ENCODE measurements at places on chromosomes 3 and 15.

DNA sequence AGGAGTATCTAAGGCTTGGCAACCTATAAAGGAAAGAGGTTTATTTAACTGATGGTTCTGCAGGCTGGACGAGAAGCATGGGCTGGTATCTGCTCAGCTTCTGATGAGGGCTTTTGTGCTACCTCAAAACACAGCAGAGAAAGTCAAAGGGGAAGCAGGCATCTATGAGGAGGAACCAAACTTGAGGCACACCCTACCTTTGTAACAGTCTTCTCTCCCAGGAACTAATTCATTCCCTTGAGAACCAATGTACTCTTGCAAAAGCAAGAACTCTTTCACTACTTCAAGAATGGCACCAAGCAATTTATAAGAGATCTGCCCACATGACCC lies 109.0 kb downstream of the CGGBP1 start:
- no peak for DNase-seq

DNA sequence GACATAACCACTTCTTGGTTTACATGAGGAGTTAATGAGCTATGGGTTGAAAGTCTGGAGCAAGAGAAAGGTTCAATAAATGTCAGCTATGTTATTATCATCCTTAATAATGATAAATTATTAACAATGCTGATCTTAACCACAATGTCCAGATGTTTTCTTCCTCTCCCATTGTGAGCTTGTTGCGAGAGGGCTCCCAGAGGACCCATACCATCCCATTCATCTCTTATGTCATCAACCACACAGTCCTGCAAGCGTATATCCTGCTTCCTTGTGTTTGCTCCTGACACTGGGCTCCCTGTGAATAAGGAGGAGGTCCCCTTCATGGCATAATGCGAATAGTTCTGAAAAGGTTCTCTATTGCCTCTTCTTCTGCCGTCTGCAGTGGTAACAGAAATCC lies 266.8 kb downstream of the TLE3 start:
- no peak for DNase-seq

- no peak for DNase-seq
Measured at GRCh38 chr3:98761643-98762229, 1.4 kb upstream of the ST3GAL6 start.

- no peak for DNase-seq
Measured at GRCh38 chr3:103495186-103495585, 1060.4 kb downstream of the ZPLD1 start.

- DNase-seq, result peak; percentile 34
Measured at GRCh38 chr15:69554279-69554961, 101.8 kb downstream of the RPLP1 start.

DNA sequence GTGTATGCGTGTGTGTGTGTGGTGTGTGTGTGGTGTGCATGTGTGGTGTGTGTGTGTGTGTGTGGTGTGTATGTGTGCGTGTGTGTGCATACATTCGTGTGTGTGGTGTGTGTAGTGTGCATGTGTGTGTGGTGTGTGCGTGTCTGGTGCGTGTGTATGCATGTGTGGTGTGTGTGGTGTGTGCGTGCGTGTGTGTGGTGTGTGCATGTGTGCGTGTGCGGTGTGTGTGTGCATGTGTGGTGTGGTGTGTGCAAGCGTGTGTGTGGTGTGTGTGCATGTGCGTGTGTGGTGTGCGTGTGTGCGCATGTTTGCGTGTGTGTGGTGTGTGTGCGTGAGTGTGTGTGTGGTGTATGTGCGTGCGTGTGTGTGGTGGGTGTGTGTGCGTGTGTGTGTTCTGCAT lies 210.4 kb downstream of the LRTM1 start:
- no peak for DNase-seq

- no peak for DNase-seq
Measured at GRCh38 chr3:117282566-117282965, 573.0 kb downstream of the TUSC7 start.

DNA sequence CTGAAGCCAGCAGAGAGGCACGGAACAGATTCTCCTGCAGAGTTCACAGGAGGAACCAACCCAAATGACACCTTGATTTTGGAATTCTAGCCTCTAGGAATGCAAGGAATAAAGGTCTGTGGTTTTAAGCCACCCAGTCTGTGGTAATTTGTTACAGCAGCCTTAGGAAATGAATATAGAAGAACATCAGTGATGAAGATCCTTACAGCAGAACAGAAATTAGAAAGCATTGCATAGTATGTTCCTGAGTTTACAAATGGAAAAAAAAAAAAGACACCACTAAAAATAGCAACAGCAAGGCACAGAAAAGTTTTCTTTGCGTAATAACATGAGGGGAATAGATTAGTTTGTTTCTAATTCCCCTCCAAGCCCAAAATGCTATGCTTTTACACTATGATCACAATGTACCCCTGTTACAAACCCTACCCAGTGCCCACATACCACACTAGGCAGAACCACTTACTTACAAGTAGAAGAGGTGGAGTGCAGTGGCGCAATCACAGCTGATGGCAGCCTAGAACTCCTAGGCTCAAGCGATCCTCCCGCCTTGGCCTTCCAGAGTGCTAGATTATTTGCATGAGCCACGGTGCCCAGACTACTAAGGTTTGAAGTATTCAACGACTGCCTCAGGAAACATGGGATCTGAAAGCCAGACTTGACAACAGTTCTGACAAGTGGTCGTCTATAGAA lies 84.3 kb downstream of the SHQ1 start:
- no peak for DNase-seq

DNA sequence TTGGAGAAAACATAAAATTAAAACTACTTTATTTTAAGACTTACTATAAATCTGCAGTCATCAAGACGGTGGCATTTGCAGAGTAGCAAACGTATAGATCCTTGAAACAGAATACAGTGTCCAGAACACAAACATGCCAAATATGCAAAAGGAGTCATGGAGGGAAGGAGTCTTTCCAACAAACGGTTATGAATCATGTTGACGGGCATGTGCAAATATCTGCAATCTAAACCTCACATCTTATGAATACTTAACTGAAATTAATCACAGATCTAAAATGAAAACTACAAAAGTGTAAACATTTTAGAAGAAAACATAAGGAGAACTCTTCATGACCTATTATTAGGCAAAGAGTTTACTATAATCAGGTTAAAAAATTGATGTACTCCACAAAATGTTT lies 69.4 kb downstream of the TFRC start:
- DNase-seq, result peak; percentile 43

GRCh38 chr3:168312984-168313383 lies 217.3 kb upstream of the GOLIM4 start:
- no peak for DNase-seq

DNA sequence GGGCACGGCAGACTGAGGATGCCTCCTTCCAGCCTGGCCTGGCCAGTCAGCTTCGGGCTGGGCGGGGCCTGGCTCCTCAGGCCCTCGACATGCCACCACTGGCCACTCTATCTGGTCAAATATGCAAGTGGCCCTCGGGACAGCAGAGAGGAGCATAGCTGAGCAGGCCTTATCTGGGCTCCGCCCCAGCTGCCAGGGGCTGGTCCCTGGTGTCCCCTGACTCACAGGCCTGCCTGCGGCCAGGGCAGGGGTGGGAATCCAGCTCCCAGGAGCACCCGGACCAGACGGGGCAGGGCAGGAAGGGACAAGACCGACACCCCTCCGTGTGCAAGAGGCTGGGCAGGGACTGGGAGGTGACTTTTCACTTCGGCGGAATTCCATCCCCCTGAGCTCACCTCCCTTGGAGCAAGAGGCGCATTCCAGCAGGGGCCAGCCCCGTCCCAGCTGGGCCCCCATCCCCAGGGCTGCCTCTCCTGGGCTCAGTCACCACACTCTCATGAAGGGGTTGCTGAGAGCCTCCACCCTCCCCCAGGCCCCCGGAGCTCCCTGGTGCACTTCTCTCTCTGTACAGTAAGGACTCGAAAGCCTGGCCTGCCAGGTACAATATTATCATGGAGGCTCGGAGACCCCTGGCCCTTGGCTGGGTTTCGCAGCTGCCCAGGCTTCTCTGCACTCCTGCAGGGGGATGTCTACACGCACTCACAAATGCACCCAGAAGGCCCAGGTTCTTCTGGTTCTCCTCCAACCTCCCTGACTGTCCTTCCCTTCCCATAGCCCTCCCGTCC lies 29.5 kb downstream of the WNT7A start:
- DNase-seq, result peak; percentile 57

DNA sequence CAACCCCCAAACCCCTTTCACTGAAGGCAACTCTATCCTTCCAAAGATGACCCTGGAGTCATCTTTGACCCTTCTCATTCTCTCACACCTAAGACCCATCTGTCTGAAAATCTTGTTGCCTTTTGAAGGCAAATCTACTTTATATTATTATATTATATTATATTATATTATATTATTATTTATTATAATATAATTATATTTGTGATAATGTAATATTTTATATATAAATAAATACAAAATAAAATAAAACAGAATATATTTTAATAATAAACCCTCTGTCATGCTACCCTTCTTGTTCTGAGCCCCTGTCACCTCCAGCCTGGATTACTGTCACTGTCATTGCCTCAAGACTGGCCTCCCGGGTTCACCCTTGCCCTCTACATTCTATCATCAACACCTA lies 5.0 kb upstream of the PROK2 start:
- DNase-seq, result no peak

- DNase-seq, result no peak
Measured at GRCh38 chr3:34277110-34277509, 478.7 kb downstream of the PDCD6IP start.

DNA sequence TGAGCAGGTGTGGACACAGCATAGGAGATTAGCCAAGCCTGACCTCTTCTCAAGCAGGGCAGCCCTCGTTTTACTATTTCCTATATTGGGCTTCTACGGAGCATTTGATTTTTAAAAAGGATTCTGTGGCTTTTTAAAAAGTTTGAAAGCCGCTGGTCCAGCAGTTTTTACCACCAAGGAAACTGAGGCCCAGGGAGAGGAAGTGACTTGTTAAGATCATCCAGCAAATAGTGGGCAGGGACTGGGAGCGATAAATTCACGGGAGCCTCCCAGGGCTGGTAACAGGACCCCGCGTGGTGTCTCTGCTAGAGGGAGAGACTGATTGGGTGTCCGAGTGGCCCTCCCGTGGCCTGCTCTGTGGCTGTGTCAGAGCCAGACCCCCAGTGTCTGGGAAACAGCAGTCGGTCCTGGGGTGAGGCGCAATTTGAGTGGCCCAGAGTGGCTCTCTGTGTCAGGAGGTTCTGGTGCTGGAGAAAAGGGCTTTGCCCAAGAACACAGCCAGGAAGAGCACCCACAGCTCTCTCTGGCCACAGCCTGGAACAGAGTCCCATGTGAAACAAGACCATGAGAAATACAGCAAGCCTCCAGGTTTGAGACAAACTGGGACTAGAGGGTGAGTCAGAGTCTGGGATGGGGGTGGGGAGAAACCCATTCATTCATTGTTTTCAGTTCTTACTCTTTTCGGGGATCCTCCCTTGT lies 4.2 kb downstream of the FURIN start:
- DNase-seq, result no peak

DNA sequence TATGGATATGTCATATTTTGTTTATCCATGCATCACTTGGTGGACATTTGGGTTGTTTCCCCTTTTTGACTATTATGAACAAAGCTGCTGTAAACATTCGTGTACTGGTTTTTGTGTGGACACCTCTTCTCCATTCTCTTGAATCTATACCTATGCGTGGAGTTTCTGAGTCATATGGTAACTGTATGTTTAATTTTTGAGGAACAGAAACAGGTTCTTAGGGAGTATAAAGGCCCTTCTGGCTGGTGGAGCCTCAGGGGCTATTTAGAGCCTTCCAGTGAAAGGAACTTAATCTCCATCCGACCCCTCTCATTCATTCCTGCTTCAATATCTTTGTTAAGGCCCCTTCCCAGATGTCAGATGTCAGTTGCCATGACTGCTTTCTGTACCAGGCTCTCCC lies 14.1 kb upstream of the CTXND1 start:
- no peak for DNase-seq

DNA sequence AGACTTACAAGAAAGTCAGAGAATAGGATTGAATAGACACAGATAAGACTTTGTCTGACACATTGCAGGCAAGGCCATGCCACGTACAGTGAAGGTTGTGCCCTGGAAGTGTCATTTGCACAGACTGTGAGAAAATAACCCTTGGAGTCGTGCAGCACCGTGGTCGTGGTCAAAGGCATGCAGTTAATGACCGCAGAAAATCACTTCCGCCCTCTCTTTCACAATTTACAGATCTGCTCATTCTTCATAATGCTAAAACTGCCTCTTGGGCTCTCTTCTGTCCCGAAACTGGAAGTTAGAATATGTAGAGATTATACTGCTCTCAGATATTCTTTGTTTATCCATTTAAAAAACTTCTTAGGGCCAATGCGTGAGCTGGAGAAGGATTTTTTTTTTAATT lies 73.2 kb upstream of the CTXND1 start:
- no peak for DNase-seq

DNA sequence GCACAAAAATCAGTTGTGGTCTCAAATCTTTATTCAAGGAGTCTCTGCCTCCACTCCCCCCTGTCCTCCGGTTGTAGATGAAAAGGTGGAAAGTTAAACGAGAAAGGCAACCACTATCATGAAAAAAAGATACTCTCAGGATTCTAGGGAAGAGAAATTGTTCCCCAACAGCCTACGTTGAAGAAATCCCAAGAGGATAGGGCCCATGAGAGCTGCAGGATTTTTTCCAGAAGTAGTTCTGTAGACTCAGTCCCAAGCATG lies 14.3 kb downstream of the ZIC1 start:
- no peak for DNase-seq

GRCh38 chr3:134060561-134061385 lies 31.0 kb upstream of the SLCO2A1 start:
- DNase-seq, result no peak
